GM20000 (cell line): ENCODE measurements at places on chromosomes 3 and 15.
A peak's percentile ranks its signal among the peaks of the same experiment; 100 is the strongest.

- DNase-seq = peak; percentile 58
These were observed 440 bp downstream of the PRTG start for GRCh38 chr15:55742498-55742926.

GRCh38 chr15:65939901-65940617 lies 70.8 kb downstream of the RAB11A start:
- no peak for DNase-seq

- DNase-seq = no peak
These were observed 12.7 kb upstream of the CILP start for GRCh38 chr15:65223996-65224395.

- DNase-seq = no peak
These were observed 110.1 kb downstream of the DNAH12 start for GRCh38 chr3:57434041-57434440.

GRCh38 chr3:125051715-125052581 lies 3.8 kb downstream of the HEG1 start:
- peak; percentile 79 for DNase-seq

- peak; percentile 60 for DNase-seq
These were observed 585 bp downstream of the KIF23 start for GRCh38 chr15:69414701-69415167.

DNA sequence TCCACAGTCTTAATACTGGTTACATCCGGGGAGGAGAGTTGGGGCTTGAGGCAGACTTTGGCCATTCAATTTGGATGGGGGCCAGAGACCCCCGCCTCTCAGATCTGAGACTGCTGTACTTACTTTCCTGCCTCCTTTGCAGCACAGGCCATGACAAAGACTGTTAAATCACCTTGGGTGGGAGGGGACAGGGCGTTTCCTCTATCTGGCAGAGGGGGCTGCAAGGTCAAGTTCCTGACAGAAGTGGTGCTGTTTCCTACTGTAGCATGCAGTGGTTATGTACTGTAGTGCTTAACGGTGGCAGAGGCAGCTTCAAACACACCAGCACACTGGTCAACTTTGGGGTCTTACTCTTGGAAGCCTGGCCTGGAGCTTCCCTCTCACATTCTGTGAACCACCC lies 261.2 kb upstream of the LRRFIP2 start:
- DNase-seq = no peak

- no peak for DNase-seq
These were observed 6.3 kb upstream of the CTSH start for GRCh38 chr15:78950902-78951840.

DNA sequence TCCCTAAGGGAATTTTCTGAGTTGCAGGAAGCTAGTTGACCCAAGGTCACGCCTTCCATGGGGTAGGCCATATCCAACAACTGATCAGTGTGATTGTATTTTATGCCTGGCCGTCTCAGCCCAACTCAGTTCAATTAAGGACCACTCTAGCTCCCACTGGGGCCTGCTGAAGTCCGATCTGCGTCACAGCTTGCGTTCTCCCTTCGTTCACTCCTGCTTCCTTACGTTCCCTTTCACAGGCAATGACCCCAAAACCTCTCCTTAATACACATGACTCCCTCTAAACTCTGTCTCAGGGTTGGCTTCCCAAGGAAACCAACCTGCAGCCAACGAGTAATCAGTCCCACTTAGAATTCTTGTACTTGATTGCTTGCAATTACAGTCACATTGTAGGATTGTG lies 428.0 kb downstream of the RBMS3 start:
- DNase-seq = no peak

GRCh38 chr15:43514241-43515057 lies 3.0 kb upstream of the MAP1A start:
- no peak for DNase-seq

DNA sequence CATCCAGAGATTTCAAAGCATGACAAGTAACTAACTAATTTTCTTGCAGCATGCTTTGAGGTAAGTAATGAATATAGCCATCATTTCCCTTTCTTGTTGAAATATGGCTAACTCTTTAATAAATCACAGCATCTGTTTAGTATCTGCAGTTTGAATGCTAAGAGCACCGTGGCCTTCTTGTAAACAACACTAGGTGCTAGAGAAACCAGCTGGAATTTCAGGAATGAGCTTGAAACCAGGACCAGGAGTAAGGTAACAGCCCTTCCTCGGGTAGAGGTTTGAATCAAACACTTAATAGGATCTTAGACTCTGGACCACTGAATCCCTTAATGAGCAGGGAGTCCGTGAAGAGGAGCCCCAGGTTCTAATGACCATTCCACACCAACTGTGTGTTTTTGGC lies 13.6 kb downstream of the CALML4 start:
- no peak for DNase-seq

- DNase-seq = no peak
These were observed 911.6 kb upstream of the ARPP21 start for GRCh38 chr3:34727700-34728099.

DNA sequence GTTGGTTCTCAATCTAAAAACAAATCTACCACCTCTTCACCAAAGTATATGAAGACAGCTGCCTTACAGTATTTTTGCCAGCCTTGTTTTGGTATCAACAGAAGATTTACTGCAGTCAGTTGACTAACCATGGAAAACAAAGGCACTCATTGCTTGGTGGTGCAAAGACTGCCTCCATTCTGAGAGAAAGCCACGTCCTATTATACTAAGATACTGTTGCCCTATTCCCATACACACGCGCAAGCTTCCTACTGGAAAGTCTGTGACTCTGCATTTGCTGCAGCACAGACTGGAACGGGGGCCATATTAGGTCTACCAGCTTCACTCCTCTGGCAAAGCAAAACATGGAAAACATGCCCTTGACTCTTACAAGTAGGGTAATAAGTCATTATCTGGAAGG lies 18.0 kb downstream of the MTMR10 start:
- DNase-seq = no peak

DNA sequence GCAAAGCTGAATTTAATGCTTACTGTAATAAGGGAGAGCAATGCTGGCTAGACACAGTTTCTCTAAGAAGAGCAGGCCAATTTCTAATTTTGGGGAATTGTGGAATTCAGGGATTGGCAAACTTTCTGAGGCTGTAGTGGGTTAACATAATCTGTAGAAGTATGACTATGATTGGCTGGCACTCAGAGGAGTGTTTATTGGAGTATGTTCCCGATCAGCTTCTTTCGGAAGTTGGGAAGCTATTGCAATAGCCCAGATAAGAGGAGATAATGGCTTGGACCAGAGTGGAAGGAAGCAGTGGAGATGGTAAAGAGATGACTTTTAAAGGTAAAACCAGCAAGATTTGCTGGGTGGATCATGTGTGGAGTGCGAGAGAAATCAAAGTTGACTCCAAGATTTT lies 19.4 kb downstream of the TMOD3 start:
- DNase-seq = no peak

DNA sequence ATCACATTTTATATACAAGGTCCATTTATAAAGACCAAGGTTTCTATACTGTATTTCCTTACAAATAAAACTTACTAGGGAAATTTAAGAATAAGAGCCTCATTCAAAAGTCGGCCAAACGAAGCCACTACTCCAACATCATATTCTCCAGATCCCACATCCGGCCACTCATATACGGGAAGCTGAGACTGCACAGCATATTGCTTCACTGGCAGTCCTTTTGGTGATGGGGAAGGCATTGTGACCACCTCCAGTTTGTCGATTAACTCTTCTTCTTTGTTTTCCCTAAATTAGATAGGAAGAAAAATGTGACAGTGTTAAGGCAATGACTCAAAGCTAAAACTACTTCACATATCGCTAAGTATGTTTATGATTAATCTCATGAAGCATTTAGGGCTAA lies 2.7 kb downstream of the MTFMT start:
- DNase-seq = no peak

DNA sequence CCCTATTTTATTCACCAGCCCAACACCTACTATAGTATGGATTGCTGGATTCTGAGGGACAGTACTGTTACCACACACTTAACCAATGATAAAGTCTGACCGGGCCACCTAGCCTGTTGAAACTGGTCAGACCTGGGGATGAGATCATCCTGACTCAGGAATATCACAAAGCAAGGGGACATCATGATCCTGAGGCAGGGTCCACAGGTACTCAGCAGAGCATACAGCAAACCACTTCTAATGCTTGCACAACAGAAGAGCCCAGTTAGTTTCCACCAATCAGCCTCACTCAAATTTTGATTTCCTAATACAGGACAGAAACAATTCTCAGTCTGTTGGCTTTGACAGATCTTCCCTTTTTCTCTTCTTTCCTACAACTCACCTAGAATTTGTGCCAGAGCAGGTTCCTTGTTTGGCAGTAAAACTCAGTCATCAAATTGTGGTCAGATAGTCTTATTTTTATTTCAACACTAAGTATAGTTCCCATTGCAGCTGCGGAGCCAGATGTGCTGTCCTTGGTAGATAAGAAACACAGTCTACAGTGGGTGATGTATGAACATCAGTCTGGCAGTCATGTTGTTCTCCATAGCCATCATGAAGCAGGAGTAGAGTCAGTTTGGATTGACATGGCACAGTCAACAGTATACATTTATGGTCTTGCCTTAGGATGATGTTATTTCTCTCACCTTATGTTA lies 90.1 kb upstream of the PRR23C start:
- DNase-seq = no peak
